Omental fat pad (tissue), 4 donors: ENCODE measurements at places on chromosomes 6 and 20.

DNA sequence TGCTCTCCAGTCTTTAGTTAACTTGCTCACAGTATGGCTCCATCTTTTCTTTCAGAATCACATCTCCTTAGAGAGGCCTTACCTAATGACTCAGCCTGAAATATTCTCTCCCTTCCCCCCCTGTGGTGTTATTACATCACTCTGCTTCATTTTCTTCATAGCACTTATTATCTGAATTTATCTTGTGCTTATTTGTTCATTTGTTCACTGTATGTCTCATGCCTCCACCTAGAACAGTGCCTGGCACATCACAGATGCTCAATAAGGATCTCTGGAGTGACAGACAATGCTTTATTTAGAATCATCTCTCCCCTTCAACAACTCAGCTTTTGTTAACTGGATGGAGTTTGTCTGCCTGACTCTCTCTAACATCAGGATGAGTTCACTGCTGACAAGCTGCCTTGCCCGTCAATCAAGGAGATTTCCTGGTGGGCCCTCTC lies 96.6 kb upstream of the MAN1A1 start:
- no peak for DNase-seq

GRCh38 chr6:74741646-74742045 lies 464.2 kb downstream of the COL12A1 start:
- DNase-seq = no peak

- DNase-seq = no peak
Measured at GRCh38 chr6:25534942-25535631, 116.9 kb upstream of the SCGN start.

DNA sequence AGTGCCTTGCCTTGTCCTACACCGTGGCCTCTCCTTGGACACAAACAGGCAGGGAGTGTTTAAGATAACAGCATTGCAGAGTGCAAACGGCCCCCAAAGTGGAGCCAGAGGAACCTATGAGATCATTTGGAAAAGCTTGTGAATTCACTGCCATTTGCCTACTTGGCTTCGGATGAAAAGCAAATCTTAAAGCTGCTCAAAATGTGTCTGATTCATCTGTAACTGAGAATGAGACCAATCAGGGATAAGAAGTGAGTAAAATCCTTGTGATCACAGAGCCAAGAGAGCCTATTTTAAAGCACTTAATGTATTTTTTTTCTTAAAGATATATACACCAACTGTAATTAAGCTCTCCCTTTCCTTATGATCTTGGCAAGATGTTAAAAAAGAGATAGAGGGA lies 65.7 kb upstream of the BACH2 start:
- no peak for DNase-seq

- DNase-seq = no peak
Measured at GRCh38 chr20:54284928-54285704, 77.2 kb downstream of the PFDN4 start.

DNA sequence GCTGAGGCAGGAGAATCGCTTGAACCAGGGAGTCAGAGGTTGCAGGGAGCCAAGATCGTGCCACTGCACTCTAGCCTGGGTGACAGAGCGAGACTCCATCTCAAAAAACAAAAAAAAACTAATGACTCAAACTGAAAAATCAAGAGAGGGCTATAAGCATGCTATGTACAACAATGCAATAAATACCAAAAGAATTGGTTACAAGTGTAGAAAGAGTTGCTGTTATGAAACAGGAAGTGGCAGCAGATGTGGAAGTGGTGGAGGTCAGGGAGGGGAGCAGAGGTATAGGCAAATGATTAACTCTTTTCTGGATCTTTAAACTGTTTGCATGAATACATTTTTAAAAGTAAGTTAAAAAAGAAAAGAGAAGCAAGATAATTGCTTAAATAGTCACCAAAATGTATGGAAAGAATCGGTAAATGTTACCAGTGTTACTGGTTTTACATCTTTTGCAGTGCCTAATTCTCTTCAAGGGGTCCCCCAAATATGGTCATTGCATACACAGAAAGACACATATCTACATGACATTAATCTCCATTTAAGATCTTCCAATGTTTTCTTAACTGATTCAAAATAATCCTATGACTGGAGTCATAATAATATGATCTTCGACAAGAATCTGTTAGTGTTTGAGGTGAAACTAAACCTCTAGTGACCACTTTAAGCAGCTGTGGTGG lies 15.0 kb downstream of the CALHM6 start:
- no peak for DNase-seq

DNA sequence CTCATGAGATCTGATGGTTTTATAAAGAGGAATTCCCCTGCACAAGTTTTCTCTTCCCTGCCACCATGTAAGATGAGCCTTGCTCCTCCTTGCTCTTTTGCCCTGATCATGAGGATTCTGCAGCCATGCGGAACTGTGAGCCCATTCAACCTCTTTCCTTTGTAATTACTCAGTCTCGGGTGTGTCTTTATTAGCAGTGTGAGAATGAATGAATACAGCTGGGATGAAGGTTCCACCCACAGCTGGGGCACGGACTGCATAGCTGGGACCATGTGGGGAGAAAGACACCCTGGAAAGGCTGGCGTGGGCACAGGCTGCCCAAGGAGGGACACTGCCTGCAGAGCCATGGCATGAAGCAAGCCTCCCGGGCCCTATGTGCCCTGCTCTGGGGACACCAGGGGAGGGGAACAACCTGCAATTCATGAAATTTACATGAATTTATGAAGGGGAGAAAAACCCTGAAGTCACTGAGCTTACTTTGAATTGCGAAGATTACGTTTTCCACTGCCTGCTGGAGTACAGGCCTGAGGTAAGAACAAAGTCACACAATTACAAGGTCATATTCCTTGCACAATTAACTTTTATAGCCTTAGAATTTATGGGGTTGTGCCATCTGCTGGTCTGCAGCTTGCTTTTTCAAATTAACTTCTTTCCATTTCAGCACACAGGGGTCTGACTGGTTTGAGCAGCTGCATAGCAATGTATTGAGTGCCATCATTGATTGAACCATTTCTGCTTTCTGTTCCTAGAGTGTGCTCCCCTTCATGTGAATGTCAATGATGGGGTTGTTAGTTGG lies 46.2 kb downstream of the SLC22A1 start:
- DNase-seq = no peak

DNA sequence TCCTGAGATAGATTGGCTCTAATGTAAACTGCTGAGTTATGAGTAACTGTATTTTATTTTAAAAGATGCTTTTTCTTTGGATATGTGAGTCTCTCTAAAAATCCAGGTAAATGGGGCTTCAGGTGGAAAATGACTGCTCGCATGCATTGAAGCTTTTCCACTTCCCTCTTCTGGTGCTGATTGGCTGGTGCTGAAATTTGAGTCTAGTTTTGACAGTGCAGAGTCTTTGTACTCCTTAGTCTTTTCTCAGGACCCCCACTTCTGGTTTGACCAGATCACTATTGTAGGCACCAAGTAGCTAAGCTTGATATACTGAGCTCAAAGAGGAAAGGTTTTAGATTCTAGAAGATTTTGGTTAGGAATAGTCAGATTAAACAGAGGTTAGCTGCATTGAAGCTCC lies 60.7 kb upstream of the TULP4 start:
- no peak for DNase-seq

DNA sequence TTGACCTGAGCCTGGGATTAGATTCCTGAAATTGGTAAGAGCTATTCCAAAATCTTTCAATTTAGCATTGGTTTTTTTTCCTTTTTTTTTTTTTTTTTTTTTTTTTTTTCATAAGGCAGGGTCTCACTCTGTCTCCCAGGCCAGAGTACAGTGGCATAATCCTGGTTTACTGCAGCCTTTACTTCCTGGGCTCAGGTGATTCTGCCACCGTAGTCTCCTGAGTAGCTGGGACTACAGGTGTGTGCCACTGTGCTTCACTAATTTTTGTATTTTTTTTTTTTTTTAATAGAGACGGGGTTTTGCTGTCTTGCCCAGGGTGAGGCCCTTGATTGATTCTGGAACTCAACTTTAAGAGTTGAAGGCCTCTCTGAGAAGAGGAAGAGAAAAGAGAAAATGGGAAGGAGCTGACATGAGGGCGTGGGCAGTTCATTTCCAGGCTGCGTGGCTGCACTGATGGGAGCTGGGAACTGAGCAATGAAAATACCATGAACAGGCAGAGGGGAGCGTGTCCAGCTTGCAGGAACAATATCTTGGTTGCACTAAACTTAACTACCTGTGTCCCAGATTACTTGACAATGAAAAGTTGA lies 24.6 kb downstream of the KDM1B start:
- DNase-seq = no peak

GRCh38 chr20:57577679-57578475 lies 17.0 kb downstream of the PCK1 start:
- no peak for DNase-seq

DNA sequence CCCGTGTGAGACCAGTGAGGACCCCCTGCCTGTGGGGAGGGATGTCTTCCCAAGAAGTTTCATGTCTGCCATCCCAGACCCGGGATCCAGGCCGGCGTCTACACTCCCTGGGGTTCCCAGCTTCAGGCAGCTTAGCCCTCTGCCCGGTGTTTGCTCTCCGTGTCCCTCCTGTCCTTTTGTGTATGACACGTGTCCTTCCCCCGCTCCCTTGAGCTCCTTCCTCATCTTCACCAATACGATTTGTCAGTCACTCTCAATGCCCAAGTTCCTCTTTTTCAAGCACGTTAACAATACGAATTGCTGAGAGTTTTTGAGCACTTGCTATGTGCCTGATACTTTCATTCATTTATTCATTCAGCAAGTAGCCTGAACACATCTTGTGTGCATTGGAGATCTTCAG lies 115.6 kb upstream of the PTPN1 start:
- no peak for DNase-seq

DNA sequence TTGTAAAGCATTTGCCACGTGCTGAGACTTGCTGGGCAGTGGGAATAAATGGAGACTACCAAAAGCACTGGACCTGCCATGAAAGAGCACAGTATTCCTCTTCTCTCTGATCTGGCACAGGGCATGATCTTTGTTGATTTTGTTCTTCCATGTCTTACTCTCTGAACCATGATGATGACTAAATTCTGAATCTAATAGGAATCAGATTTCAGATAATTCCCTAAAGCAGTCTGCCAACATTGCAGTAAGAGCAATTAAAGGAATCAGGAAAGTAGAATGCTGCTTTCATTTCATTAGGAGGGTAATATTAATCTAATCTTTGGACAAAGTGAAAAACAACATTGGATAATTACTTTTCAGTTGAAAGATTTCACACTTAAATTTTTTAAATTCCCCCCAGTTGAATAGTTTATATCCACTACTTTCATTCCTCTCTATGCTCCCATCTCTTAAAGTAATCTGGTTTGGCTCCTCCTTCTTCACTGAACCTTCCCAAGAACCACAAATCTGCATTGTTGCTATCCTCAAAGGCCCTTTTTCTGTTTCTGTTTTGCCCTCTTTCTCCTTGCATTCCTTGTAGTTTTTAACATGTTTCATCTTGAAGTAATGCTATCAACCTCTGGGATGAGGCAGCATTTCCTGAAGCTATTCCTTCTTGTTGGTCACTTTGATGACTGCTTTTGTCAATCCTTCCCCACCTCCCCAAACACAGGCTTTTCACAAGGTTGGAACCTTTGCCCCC lies 243.2 kb upstream of the TENT5A start:
- no peak for DNase-seq

DNA sequence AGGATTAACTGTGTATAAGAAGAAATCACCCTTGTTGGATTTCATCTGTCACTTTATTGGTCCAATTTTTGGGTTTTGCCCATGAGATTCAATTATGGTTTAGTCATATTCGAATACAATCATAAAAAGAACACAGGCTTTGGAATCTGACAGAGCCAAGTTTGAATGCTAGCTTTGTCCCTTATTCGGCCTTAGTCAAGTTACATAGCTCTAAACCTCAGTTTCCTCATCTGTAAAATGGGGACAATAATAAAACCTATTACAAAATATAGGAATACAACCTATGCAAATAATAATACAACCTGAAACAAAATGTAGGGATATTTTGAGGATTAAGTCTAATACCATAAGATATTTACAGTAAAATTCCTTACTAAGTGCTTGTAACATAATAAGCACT lies 57.7 kb downstream of the PRPH2 start:
- DNase-seq = no peak

DNA sequence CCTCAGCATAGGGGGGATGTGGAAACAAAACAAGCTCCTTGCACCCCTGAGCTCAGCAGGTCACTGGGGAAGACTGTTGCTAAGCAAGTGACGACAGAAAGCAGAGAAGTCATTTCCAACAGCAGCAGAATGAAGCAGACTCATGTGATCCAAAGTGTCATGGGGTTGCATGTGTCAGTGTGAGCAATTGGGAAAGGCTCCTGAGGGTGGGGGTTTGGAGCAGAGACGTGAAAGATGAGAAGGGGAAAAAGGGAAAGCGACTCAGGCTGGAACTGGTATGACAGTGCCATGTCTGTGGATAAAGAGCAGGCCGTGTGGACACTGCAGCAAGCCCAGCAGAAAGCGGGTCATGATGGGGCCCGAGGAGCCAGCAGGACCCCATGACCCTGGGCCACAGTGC lies 363.9 kb downstream of the PREX1 start:
- DNase-seq = no peak

GRCh38 chr6:97394160-97394748 lies 111.2 kb upstream of the MMS22L start:
- no peak for DNase-seq

- no peak for DNase-seq
Measured at GRCh38 chr6:44527181-44527580, 139.7 kb downstream of the CDC5L start.

DNA sequence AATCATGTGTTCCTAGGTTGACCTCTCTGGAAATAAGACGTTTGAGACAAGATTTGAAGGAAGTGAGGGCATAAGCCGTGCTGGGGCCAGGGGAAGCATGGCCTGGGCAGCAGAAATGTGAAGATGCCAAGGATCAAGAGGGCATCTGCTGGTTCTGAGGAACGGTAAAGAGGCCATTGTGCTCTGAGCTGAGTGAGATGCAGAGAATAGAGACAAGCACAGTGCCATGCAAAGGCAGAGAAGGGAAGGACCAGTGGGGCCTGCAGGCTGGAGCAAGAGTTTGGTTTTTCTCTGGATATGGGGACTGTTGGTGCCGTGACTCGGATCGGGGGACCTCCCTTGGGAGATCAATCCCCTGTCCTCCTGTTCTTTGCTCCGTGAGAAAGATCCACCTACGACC lies 50.8 kb downstream of the SMPDL3A start:
- DNase-seq = no peak

DNA sequence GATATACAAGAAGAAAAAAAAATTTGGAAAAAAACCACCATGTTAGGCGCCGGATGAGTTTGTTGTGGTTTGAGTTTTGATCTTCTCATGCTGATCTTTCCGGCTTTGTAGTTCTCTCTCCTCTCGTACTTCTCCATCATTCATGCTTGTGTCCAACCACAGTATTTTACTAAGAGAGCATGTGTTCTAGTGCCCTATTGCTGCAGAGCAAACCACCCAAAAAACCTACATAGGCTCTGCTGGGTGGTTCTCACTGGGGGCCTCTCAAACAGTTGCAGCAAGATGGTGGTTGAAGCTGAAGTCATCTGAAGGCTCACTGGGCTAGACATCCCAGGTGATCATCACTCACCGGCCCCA lies 404.2 kb downstream of the PLCB1 start:
- DNase-seq = no peak

GRCh38 chr20:50450881-50451752 lies 59.1 kb upstream of the PTPN1 start:
- peak; percentile 47 for DNase-seq

DNA sequence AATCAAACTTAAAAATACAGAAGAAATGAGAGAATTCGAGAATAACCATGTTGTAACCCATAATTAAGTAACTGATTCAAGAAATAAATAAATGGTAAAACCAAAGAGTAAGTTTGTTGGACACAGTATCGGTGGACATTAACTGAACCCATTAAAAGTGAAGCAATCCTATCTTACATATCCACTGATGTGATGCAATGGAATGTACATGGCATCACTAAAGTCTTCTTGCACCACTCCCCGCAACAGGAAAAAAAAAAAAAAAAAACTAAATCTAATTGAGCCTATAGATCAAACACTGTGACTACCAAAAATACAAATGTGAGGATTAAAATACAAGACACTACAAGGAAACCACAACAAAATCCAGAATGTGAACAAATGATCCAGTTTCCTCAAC lies 7.9 kb downstream of the SNX14 start:
- DNase-seq = no peak
